ENCODE measurements at places on chromosomes 4 and X.

GRCh38 chr4:154124539-154125255, 335.8 kb upstream of the SFRP2 start:
- DNase-seq: peak; percentile 94

DNA sequence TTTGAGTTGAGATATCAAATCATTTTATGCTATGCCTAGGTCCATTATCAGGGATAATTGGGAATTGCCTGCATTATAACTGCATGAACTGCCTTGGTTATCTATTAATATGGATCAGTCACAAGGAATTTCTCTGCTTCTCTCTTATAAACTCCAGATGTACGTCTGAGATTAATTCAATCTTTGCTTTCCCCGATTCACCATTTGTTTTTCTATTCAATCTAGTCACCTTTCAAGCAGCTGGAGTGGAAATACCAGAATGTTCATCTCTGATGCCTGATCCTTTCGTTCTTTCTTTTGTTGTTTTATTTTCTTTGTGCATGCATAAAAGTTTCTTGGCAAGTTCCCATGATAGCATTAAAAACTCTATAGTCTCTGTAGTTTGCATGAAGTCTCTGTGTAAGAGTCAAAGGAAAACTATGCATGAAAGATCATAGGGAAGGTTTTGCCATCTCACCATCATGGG, 22.6 kb downstream of the SYNPO2 start:
- no peak for DNase-seq

DNA sequence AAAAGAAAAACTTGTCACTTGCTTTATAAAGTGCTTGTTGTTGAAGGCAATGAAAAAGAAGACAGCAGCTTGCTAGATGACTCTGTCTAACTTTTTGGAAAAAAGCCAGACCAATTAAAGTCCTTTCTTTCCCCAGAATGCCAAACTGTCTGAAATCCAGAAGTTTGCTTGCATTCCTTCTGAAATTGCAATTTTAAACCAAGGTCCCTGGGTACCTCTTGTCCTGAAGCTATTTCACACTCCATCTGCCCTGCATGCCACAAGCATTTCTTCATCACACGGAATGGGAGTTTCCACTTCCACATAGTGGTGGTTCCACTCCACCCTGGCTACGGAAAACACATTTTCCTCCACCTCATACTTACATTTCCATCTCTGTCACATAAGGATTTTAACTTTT, 101.0 kb downstream of the PAPSS1 start:
- DNase-seq: peak; percentile 91

GRCh38 chrX:19727887-19728648, 159.3 kb downstream of the SH3KBP1 start:
- no peak for DNase-seq

GRCh38 chrX:11953615-11954014, 184.7 kb upstream of the FRMPD4 start:
- peak; percentile 94 for DNase-seq

GRCh38 chr4:74768857-74769525, 25.3 kb downstream of the BTC start:
- peak; percentile 49 for DNase-seq

DNA sequence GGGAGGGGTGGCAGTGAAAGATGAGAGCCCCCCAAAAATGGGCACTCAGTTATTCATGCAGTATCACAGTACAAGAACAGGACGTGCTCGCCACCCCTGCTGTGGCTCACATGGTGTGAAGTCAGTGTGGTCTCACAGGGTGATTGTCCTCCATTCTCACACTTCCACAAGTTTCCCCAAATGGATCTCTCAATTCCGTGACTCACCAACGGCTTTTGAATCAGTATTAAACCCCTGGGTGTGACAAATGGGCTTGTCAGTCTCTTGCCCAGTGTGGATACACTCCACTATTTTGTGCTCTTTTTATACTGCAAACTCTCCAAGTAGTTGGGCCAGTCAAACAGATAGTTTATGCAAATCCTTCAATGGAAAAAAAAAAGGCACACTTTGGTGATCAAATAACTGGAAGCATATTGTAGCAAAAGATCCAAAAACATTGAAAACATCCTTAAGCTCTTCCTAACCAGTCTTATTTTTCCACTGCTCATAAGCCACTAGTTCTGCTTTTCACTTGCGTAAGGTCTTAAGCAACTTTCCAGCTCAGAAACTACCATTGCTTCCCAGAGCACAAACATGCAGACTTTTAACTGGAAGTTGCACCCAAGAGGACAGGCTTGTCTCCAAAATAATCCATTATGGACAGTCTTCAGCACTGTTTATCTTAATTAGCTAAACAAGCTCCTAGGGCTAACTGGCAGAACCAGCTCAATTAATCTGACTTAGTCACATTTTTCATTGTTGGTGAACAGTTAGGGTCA, 365.7 kb downstream of the PPP3CA start:
- peak; percentile 81 for DNase-seq

- peak; percentile 19 for DNase-seq
These were observed 141.2 kb downstream of the NDST3 start for GRCh38 chr4:118175506-118175905.

DNA sequence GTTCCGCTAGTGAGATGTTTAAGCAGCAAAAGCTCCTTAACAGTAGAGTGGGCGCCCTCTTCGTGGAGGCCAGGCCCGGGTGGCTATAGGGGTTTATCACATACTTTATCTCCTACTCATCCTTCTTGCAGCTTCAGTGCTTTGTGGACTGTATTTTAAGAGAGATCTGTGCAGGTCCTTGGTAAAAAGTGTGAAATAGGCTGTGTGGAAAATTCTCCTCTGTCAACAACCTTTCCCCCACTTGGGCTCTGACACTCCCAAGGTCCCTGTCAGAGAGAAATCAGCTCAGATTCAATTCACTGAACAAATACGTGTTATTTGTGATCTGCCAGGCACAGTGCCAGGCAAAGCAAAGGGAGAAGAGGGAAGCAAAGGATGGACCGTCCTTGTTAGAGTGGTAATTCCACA, 214.3 kb upstream of the PPARGC1A start:
- peak; percentile 79 for DNase-seq

DNA sequence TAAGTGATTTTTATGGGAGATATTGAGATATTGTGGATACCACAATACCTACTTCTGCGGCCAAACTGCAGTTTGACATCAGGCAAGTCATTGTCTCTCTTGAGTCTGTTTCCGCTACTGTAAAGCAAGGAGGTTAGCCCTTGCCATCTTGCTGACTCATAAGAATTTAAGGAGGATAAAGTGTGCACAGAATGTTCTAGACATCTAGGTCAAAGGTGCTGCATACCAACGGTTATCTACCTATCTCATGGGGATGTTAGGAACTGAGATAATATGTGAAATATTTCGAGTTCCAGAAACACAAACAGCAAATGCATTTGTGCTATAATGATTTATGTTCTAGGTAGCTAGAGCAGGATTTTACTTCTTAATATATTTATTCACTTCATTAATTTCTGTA, 211.5 kb upstream of the NR3C2 start:
- DNase-seq: no peak

- DNase-seq: no peak
These were observed 417.2 kb downstream of the TRAM1L1 start for GRCh38 chr4:116668190-116668589.
